ENCODE measurements at places on chromosomes 6 and 20. TPM values are rescaled to one million over a fixed set of nuclear protein-coding genes. Genes with fewer than 3 reads are reported as not detected.

The EYS gene
- not detected for polyA plus RNA-seq

- no peak for DNase-seq
Measured at GRCh38 chr6:52603000-52603795, 26.3 kb upstream of the TRAM2 start.

- no peak for DNase-seq
Measured at GRCh38 chr20:43658069-43658722, 8.7 kb upstream of the MYBL2 start.

DNA sequence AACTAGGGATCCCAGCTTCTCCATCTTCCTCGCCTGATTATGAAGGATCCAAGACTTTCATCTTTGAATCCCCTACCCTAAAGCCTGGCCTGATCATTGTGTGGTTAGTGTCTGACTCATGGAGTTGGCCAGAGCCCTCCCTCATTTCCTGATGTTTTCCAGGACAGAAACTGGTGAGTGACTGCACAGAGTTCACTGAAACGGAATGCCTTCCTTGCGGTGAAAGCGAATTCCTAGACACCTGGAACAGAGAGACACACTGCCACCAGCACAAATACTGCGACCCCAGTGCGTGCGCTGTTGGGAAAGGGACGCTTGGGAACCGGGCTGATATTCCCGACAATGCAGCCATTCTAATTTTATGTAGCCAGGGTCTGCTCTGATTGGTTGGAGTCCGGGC lies 4.0 kb downstream of the CD40 start:
- DNase-seq: no peak

- DNase-seq: no peak
Measured at GRCh38 chr6:117718895-117719294, 43.6 kb downstream of the NUS1 start.

The ACTL10 gene
- polyA plus RNA-seq: 0.57 TPM

GRCh38 chr20:18190338-18191233 lies 52.9 kb downstream of the KAT14 start:
- DNase-seq: no peak

DNA sequence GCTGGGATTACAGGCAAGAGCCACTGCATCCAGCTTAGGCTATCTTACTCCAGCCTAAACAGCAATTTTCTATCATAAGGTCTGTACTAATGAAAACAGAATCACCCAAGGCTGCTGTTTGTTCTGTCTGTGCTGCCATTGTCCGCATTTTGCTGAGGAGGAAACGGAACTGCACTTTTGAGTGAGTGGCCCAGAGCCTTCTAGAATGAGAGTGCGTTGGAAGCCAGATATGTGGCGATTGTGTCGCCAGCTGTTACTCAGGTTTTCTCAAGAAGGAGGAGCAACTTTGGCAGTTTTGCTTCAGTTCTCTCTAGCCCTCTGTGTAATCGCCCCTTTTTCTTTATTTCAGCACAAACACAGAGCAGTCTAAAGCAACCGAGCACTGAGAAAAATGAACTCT lies 18.3 kb downstream of the PRDM1 start:
- DNase-seq: no peak

- no peak for DNase-seq
Measured at GRCh38 chr20:31901615-31902014, 31.2 kb downstream of the TTLL9 start.

DNA sequence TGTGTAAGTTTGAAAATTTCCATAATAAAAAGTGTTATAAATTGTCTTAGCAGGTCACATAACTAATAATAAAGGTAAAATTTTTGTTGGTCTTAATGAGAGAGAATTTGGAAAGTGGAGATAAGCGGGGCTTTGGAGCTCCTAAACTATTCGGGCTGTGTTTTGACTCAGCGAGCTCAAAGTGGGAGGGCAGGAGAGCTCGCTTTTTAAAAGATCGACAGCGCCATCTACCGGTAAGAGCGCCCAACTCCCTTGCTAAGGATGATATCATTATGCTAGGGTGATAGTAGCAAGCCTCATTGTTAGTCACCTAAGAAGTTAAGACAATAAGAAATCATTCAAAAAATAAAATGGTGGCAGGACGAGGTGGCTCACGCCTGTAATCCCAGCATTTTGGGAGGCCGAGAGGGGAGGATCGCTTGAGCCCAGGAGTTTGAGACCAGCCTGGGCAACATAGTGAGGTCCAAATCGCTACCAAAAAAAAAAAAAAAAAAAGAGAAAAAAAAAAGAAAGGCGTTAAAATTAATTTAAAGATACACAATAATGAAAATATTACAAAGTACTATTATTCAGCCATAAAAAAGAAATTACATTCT lies 24.8 kb downstream of the C6orf15 start:
- peak; percentile 89 for DNase-seq

The TRIM26 gene
- 31.8 TPM for polyA plus RNA-seq

The ZBP1 gene
- polyA plus RNA-seq: not detected

GRCh38 chr6:170172825-170173256 lies 118.0 kb downstream of the DLL1 start:
- no peak for DNase-seq

GRCh38 chr20:58852543-58853271 lies at the start of gene GNAS:
GNAS (plus strand) TSS chr20:58852716.
- DNase-seq: peak; percentile 47

The CABLES2 gene
- 10.7 TPM for polyA plus RNA-seq

DNA sequence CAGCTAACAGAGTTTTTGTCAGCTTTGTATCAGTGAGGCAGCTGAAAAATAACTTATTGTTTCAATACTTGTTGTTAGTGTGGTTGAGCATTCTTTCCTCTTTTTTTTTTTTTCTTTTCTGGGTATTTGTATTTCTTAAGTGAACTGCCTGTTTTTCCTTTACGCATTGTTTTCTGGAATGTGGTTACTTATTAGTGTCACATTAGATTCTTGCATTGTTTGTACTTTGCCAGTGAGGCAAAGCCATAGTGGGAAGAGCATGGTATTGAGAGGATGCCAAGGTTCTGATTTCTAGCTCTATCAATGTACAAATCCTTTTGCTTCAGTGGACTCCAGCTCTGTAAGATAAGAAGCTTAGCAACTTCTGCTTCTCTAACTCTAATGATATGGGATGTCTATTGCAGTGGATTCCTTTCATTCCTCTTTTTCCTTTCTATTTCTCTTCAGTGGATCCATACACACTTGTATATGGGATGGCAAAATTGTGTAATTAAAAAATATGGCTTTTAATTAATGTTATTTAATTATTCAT lies 3.9 kb downstream of the CDKAL1 start:
- no peak for DNase-seq

The WDR27 gene
- polyA plus RNA-seq: 5.6 TPM

DNA sequence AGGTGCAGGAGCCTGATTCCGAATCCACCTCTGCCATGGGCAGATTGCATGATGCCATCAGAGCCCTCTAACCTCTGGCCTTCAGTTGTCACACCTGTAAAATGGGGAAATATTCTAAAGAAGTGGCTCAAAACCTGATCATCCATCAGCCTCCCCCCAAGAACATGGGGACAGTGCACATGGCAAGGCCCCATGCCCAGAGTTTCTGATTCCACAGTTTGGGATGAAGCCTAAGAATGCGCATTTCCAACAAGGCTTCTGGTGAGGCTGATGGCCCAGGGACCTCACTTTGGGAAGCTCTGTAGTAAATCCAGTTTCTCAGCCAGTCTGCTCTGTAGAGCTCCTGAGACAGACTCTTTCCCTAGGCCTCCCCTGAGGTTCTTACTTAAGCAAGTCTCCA lies 119.9 kb upstream of the CD93 start:
- DNase-seq: no peak

The OPN5 gene
- 0.53 TPM for polyA plus RNA-seq

- DNase-seq: peak; percentile 59
Measured at GRCh38 chr20:44736170-44737021, 9.3 kb upstream of the KCNK15 start.

GRCh38 chr20:37713396-37713795 lies 19.6 kb downstream of the CTNNBL1 start:
- DNase-seq: no peak

All from heart left ventricle (tissue), 16 donors.